ENCODE measurements at places on chromosomes 2 and 18.

- no peak for DNase-seq
These were observed 47.6 kb upstream of the LGALSL start for GRCh38 chr2:64406407-64406774.

- no peak for DNase-seq
These were observed 11.5 kb downstream of the PPP1R7 start for GRCh38 chr2:241161646-241162281.

- no peak for DNase-seq
These were observed 196.0 kb downstream of the FHOD3 start for GRCh38 chr18:36493349-36494159.

GRCh38 chr2:36356298-36356989 is 866 bp downstream of the CRIM1 start:
- DNase-seq = peak; percentile 58

GRCh38 chr2:174473796-174474195 is 13.0 kb downstream of the GPR155 start:
- DNase-seq = no peak

DNA sequence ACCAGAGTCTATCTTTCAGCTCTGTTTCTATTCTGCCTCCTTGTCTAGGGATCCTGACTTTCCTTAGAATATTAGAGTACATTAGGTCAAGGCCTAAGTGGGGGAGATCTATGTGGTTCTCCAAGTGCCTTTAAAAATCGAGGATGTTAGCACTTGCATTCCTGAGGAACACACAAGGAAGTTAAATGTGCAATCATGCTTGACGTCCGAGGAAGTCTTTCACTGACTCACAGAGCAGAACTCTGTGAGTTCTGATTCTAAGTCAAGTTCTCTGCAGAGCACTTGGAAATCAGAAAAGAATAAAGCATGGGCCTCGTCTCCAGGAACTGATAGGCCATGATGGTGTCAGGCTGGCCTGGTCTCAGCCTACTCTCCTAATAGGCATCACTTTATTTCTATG is 17.2 kb downstream of the FHOD3 start:
- DNase-seq = no peak
